ENCODE measurements at places on chromosomes 7 and 10.

- DNase-seq = no peak
Measured at GRCh38 chr7:31119249-31119648, 67.1 kb downstream of the ADCYAP1R1 start.

DNA sequence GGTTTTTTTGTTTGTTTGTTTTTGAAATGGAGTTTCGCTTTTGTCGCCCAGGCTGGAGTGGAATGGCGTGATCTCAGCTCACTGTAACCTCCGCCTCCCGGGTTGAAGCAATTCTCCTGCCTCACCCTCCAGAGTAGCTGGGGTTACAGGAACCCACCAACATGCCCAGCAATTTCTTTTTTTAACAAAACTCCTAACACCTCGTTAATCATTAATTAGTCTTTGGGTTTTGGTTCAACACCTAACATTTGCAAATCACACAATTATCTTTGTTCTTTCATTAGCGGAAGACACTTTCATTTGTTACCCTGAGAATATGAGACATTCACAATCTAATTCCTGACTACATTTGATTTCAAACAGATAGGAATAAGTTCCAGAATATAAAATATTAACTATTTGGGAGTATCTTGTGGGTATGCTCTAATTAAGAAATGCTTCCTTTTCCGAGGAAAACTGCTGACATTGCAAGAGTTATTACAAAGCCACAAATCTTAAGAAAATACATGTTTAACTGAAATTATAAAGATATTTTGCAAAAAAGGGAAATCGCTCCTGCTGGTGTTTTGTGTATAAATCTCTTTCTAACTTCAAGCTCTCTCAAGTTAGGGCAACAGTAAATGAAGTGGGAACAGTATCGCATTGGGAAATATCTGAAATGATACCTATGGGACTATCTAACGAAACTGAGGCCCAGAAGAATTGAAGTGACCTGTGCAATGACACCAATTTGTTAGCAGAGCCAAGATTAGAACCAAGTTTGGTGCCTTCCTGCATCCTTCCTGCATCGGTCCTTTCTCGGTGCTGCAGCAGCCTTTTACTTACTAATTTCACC lies 1.2 kb upstream of the LSM8 start:
- no peak for DNase-seq

- DNase-seq = no peak
Measured at GRCh38 chr10:121340271-121340831, 257.9 kb downstream of the FGFR2 start.

DNA sequence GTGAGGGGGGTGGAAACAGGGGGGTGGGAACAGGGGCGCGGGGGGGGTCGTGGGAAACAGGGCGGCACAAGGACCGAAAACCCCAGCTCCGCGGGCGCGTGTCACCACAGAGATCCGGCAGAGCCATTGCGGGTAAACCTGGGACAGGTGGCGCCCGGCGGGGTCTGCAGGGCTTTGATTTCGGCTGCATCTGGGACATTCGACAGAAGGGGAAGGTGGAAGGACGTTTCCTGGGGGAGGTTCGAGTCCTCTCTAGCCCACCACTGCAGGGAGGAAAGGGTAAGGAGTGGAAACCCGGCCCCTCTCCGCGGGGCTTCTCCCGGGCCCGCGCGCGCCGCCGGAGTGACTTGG lies 7.5 kb downstream of the NKX2-3 start:
- DNase-seq = no peak

DNA sequence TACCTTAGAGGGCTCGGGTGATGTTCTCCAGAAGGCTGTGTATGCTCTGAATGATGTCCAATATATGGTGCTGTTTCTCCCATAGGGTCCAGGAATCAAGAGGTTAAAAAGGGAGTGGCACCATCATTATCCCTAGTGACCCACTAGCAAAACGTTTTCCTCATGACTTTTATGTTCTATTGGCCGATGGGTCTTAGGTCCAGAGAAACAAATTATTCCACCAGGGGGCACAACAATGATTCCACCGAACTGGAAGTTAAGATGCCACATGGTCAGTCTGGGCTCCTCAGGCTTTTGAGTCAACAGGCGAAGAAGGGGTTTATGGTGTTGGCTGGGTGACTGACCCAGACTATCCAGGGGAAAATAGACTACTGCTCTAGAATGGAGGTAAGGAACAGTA lies 256.1 kb downstream of the COBL start:
- DNase-seq = no peak

DNA sequence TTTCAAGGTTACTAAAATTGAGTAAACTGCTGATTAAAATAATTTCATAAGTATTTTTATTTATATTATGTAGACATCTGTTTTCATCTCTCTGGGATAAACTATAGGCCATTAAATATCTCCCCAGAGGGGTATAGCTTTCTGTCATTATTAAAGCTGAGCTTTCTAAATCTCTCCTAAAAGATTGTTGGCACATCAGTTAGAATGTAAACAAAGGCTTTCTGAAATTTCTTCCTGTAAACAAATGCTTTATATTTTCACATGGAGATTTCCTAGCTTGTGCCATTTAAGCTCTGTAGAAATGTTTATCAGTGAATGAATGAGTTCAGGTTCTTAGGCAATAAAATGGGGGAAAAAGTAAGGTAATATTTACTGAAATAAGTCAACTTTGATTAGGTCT lies 35.7 kb downstream of the PPP1R9A start:
- no peak for DNase-seq

GRCh38 chr10:96305019-96305418 lies 785 bp downstream of the DNTT start:
- DNase-seq = no peak

DNA sequence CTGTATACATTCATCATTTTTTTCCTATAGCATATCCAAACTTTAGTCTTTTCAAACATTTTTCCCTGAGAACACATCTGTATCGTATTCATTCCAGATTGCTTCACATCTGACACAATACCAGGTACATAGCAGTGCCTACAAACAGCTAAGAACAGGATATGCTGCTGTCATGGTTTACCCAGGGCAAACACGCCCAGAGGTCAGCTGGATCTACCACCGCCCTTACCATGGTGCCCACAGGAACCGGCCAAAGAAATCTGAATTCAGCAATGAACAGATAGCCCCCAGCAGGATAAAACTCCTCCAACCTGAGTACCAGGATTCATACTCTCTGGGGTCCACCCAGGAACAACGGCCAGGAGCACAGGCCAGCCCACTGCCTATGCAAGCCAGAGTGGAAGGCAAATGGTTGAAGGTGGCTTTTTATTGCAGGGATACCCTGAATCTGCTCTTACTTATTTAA lies 43.0 kb downstream of the TNS3 start:
- no peak for DNase-seq

- DNase-seq = no peak
Measured at GRCh38 chr7:12136523-12136922, 74.6 kb upstream of the TMEM106B start.

DNA sequence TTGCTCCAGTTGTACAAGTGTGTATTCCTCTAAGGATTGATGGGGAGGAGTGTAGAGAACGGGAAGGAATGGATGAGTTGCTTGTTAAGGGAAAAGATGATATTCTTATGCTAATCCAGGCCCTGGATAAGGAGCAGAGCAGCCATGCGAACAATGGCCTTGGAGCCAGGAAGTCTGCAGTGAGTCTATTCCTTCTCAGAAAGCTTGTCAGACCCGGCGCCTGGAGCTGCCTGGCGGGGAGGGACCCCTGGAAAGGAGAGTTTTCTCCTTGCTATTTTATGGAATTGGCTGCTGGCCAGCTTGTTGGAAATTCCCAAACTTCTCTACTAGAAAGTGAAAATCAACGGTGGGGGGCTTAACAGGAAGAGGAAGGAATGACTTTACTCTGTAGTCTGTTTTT lies 89.1 kb downstream of the MMRN2 start:
- DNase-seq = no peak

DNA sequence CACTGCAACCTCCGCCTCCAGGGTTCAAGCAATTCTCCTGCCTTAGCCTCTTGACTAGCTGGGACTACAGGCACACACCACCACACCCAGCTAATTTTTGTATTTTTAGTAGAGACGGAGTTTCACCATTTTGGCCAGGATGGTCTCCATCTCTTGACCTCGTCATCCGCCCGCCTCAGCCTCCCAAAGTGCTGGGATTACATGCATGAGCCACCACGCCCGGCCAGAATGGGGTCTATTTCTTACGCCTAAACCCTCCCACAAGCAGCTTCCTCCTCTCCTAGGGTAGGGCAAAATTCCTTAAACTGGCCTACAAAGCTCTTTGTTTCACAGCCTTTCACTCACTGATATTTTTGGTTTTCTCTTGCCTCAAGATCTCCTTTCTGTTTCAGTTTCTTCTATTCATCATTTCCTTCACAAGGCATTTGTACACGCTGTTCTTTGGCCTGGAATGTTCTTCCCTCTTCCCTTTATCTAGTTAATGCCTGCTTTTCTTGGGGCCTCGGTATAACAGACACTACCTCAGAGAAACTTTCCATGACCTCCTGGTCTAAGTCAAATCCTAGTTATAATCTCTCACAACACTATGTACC lies 6.7 kb downstream of the CPEB3 start:
- DNase-seq = no peak

- DNase-seq = no peak
Measured at GRCh38 chr7:23410446-23411183, 59.7 kb downstream of the IGF2BP3 start.

DNA sequence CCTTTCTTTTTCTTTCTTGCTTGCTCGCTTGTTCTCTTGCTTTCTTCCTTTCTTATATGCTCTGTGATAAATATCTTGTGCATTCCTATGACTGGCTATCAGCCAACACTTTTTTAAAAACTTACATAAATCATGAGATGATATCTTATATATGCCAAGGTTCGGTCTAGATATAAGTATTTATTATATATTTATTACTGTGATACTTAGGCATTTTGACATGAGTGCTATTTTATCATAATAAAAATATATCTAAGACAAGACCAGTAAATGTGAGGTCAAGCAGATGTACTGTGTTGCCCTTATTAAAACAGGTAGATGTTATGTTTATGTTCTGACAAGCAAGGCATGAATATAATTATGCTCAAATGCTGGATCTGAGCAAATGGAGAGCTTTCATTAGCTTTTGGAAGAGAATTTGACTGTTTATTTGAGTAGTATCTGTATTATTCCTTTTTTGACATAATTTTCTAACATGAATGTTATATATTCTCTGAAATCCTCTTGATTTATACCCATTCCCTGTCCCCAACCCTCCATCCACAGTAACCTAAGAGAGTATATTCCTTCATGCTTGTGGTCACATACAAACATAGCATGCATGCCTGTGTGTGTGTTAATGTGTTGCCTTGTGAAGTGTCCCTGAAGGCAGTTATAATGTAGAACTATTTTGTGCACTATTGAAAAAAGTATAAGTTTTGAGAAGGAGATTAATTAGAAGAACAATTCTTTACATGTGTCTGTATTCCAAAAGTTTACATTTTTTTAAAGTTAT lies 158.0 kb downstream of the HDAC9 start:
- no peak for DNase-seq

DNA sequence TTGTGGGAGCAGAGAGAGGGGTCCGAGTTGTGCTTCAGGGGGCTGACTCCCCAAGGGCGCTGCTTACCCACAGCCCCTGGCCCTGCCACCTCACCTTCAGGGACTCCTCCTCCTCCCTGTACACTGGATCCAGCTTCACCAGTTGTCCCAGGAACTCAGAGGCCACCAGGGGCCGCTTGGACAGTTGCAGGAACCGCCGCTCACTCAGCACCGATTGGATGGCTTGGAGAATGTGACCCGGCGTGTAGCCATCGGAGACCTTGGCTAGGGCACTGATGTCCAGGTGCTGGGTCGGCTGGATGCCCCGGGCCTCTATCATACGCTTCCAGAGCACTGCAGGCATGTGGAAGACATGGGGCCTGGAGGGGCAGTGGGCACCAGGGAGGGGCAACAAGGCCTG lies 4.5 kb upstream of the ASB10 start:
- DNase-seq = no peak

DNA sequence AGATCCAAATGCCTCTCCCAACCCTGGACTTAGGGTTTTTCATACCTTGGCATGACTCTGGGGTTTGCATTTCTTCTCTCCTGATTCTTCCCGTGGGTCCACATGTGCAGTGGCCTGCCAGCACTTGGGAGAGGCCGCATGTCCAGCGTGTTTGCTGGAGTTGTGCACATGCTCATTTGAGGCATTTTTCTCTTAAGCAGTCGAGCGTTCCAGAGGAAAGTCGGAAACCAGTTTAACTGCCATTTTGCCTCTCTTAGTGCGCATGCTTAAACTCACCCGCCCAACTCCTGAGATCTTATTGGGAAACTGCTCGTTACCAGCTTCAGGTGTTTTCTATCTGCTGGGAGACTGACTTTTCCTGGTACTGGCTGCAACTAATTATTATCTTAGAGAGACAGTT lies 888.4 kb upstream of the PHF14 start:
- no peak for DNase-seq

- DNase-seq = no peak
Measured at GRCh38 chr7:47322731-47323130, 259.2 kb downstream of the TNS3 start.

DNA sequence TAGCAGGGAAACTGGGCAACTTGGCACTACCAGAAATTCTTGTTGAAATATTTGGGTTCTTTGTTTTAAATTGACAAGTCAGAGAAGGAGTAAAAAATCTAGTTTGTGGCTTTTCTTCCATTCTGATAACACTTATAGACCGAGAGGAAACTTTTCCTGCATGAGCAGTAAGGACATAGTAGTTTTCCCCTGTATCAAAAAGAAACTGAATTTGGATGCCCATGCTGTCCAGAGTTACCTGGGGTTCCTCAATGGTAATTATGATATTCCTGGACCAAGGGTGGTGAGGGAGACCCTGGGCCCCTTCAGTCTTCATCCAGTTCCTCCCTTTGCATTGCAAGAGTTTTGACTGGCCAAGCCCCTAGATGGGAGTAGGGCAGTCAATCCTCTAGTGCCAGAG lies 19.9 kb upstream of the STEAP2 start:
- DNase-seq = no peak

DNA sequence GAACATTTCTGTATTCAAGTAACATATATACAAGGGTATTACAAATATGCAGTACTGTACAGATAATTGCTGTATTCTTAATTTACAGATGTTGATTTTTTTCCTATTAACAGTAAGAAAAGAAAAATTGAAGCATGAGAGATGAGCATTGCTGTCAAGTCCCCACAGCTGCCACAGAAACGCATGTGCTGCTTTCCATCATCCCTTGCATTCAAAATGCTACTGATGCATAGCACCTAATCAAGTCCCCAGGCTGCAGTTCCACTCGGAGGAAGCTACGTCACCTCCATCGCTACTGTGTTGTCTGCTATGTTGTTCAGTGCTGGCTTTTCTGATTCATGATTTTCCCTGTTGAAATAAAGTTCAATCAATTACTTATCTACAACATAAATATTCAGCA lies 78.2 kb downstream of the EPC1 start:
- no peak for DNase-seq
